H9 (cell line): ENCODE measurements at places on chromosomes 6 and 20.

DNA sequence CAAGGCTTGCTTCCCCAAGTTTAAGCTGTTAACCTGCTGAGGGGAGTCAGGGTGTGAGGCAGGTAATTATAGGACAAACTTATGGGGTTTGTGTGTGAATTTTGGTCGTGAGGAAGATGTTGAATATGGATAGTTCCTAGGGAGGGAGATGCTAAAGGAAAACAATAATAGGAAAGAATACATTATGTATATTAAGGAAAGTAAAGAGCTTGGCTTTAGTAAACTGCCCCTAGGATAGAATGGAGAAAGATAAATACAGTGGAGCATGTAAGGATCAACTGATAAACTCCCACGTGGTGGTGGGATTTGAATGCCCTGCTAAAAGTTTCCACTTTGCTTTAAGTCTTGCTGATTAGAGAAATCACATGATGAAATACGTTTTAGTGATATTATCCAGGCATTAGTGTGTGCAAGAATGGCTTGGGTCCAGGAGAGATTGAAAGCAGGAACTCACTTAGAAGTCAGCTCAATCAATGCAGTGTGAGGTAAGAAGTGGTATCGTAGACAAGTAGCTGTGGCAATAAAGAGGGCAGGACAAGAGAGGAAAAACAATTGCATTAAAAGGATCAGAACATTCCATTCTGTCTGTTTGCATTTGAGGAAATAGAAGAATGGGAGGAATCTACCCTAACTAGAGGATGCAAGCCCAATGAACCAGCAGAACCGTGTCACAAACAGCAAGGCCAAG, 52.5 kb downstream of the RPS12 start:
- DNase-seq, result no peak

- DNase-seq, result no peak
Measured at GRCh38 chr6:107524626-107525025, 34.7 kb downstream of the SOBP start.

GRCh38 chr20:20505554-20505953, 137.7 kb downstream of the INSM1 start:
- no peak for DNase-seq

DNA sequence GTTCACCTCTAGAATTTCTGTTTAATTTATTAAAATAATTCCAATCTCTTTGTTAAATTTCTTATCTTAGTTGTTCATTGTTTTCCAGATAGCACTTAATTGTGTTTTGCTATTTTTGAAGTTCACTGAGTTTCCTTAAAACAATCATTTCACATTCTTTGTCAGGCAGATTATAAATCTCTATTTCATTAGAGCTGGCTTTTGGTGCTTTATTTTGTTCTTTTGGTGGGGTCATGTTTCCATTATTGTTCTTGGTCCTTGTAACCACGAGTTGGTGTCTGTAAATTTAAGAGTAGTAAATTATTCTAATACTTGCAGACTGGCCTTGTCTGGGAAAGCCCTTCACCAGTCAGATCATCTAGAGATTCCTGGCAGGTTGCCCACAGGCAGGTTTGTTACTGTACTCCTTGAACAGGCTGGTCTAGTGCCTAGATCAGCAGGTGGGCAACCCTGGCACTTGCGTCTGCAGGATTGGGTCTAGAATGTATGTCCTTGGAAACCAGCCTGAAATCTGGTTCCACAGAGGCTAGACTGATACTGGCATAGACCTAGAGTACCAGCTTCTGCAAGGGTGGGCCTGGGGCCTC, 110.4 kb downstream of the ADGB start:
- no peak for DNase-seq

DNA sequence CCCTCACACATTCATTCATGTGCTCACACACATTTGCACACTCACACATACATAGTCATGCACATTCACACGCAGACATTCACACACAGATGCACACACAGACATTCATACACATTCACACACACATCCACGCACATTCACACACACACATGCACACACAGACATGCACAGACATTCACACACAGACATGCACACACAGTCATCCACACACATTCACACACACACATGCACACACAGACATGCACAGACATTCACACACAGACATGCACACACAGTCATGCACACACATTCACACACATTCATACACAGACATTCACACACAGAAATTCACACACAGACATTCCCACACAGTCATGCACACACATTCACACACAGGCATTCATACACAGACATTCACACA, 147.3 kb downstream of the PACRG start:
- DNase-seq, result no peak

DNA sequence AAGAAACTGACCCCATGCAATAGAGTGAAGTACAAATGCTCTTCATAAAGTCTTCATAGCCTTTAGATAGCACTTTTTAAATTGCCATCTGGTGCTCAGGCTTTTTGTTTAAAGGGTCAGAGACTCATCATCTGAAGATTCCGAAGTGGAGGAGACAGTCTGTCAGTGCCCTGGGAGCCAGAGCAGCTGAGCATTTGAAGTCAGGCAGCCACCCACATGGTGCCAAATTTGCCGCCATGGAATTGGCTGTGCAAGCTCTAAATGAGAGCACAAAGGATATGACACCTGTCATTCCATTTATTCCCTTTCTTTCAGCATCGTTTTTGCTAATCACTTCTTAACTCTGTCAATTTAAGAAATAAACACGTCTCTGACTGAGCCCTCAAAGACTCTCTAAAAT, 32.8 kb upstream of the CEP162 start:
- no peak for DNase-seq

DNA sequence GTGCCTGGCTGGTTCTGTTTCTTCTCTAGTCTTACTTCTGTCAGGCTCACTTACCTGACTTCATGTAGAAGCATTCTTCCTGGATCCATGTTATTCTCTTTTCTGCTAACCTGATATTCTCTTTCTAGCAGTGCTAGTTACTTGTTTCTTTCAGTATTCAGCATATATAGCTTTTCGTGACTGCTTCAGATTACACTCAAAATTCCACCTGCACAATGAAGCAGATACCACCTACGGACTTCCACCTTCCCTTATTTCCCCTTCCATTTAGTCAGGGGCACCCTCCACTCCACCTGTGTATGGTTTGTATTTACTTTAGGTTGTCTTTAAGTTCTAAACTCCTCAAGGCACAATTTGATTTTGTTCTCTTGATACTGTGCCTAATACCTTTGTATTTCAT, 36.8 kb downstream of the ZFAND3 start:
- DNase-seq, result no peak
